ENCODE measurements at places on chromosomes 5 and 9. TPM values are rescaled to one million over a fixed set of nuclear protein-coding genes. Genes with fewer than 3 reads are reported as not detected.

PCDH1 gene
- polyA plus RNA-seq: 37.3 TPM

DIPK1B gene
- polyA plus RNA-seq: 22.6 TPM

CSF1R gene
- 7.5 TPM for polyA plus RNA-seq

PRR16 gene
- polyA plus RNA-seq: 2.4 TPM

ECM2 gene
- 5.5 TPM for polyA plus RNA-seq

DTWD2 gene
- polyA plus RNA-seq: 3.7 TPM

FOXD1 gene
- 2.5 TPM for polyA plus RNA-seq

TMEM215 gene
- not detected for polyA plus RNA-seq

DNA sequence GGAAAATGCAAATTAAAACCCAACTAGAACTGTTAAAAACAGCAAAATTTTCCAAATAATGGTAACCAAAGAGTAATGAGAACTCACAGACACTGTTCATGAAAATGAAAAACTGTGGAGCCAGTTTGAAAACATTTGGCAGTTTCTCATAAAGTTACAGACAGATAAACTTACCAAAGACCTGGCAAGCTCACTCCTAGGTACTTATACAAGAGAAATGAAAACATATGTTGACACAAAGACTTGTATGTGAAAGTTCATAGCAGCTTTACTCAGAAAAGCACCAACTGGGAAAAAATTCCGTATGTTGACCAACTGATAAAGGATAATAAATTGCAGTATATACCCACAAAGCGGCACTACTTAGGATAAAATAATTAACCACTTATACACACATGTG, 10.3 kb downstream of the ZNF782 start:
- no peak for DNase-seq

DNA sequence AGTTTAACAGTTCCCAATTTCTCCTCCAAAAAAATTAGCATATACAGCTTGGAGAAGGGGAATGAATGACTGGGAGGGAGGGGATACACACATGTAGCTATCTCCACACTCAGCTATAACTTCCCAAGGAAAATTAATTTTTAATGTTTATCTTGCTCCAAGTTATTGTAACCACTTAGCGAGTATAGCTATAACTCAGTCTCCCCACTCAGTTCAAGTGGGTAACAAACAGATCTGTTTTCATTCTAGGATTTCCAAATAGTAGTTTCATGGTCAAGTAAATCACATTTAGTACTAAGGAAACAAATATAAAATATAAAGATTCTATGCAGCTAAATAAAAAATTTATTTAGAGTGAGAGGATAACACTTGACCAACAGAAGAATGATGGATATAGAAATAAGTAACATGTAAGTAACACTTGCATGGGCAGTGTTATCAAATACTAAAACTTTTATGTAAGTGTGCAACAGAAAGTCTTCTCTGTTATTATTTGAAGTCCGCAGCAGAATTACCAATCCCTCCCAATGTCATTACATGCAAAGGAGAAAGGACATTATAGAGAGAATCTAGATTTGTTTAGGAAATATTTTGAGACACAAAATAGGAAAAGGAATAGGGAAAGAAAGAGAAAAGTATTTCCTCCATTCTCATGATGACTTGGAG, 10.2 kb upstream of the NFIB start:
- no peak for DNase-seq

DNA sequence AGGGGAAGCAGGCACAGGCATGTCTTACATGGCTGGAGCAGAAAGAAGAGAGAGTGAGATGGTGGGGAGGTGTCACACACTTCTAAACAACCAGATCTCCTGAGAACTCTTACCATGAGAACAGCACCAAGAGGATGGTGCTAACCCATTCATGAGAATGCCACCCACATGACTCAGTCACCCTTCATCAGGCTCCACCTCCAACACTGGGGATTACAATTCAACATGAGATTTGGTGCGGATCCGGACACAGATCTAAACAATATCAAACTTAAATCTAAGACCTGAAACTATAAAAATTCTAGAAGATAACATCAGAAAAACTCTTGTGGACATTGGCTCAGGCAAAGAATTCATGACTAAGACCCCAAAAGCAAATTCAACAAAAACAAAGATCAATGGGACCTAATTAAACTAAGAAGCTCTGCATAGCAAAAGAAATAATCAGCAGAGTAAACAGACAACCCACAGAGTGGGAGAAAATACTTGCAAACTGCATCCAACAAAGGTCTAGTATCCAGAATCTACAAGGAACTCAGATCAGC, 65.4 kb downstream of the SPATA31C2 start:
- no peak for DNase-seq

- DNase-seq: no peak
These were observed 448.0 kb downstream of the SPOCK1 start for GRCh38 chr5:137051161-137051560.

DNA sequence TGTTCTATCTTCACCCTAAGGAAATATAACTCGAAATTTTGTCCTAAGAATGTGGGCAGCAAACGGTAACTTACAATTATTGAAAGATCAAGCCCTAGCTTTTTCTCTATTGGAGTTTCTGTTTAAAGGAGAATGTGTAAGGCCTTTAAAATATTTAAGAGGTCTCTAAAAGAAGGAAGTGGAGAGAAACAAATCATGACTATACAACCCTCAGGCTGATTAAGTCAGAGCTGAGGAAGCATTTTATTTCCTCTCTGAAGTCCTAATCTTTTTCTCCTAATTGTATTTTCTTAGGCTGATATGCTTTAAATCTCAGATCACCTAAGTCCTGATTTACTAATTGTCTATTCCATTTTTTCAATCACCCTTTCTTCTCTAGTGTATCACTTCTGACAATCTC, 1708.8 kb upstream of the C9orf72 start:
- no peak for DNase-seq

DNA sequence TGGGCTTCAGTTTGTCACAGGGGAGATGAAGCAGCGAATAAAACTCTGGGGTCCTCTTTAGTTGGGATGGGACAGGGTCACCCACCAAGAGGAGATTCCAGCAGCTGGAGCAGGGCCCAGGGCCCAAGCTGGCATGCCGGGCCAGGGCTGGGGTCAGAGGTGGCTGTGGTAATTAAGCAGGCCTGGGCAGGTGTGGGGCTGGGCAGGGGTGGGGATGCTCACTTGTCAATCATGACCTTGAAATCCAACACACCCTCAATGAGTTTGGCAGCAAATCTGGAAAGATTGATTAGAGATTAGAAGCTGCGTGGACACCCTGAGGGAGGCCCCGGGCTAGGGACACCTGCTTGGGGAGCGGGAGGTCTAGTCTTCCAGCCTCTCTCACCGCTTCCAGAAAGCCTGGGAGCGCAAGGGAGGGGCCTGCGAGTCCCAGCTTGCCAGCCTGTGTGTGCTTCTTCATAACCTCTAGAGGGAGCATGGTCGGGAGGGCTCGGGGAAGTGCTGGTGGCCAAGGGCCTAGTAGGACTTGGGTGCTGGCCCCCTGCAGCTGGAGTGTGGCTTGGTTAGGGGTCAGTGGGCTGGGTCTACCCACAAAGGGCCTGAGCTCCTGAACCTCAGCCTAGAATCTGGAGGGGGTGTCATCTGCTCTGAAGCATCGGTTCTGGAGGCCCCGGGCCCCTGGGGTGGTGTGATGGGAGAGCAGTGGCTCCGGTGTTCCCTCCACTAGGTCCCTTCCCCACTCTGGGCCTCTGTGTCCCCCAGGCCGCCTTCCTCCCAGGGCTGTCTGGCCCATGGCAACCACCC, 7.6 kb downstream of the CRAT start:
- DNase-seq: peak; percentile 64

- no peak for DNase-seq
These were observed 46.9 kb downstream of the HACD4 start for GRCh38 chr9:20984506-20984905.

DNA sequence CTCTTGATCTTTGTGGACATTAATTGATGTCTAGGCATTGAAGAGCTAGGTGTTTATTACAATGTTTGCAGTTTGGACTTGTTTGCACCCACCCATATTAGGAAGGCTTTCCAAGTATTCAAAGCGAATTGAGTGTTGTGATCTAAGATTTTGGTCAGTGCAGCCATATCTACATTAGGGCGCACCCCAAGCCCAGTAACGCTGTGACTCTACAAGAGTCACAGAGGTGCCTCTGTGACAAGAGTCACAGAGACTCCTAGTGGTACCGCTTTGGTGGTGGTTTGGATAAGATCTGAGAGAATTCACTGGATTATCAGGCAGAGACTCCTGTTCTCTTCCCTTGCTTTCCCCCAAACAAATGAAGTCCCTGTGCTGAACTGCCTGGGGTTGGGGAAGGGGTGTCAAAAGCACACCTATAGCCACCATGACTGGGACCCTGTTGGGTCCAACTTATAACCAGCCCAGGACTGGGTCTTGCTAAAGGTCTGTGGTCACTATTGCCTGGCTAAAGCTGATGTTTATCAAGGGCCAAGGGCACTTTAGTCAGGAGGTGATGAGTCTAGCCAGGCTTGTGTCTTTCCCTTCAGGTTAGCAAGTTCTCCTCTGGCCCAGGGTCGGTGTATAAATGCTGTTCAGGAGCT, 114.1 kb upstream of the RIOK2 start:
- DNase-seq: no peak

GRCh38 chr9:137085920-137086530, 760 bp upstream of the MAN1B1 start:
- peak; percentile 9 for DNase-seq

- no peak for DNase-seq
These were observed 80.3 kb downstream of the OSMR start for GRCh38 chr5:38926121-38926520.

- no peak for DNase-seq
These were observed 24.7 kb upstream of the CTNND2 start for GRCh38 chr5:11928909-11929308.

- no peak for DNase-seq
These were observed 53.4 kb downstream of the COL23A1 start for GRCh38 chr5:178536541-178537466.

DNA sequence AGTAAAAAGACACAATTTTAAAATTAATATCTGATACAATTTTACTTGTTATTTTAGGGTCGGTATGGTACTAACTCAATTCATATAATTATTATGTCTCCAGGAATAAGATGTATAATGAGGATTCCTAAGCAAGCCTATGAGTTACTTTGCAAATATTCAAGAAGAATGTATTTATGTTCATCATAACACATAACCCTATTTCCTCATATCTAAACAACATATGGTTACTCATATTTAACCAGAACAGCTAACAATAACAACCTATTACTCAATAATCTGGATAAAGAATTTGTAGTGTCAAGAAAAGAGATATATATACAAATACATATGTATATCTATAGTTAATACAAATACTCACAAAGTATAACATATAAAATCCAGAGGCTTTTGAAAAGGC, 285.9 kb downstream of the ARL15 start:
- DNase-seq: no peak

GRCh38 chr9:23790351-23791260, 35.4 kb downstream of the ELAVL2 start:
- peak; percentile 9 for DNase-seq

- DNase-seq: no peak
These were observed 448.9 kb downstream of the BNC2 start for GRCh38 chr9:16421532-16421931.

DNA sequence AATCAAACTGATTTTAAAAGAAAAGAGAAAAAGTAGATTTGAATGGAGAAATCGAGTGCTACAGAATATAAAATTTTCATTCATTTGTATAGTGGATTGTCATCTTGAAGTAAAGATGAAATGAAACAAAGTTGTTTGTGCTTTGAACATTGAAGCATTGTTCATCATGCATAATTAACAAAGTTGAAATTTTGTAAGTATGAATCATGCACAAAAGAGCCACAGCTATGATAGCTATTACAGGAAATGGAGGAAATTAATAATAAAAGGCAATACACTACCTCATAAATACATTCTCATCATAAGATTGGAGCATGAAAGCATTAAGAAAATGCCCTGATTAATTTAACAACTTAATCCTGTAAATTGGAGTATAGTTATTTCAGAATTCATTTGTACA, 153.4 kb upstream of the TLX3 start:
- no peak for DNase-seq

DNA sequence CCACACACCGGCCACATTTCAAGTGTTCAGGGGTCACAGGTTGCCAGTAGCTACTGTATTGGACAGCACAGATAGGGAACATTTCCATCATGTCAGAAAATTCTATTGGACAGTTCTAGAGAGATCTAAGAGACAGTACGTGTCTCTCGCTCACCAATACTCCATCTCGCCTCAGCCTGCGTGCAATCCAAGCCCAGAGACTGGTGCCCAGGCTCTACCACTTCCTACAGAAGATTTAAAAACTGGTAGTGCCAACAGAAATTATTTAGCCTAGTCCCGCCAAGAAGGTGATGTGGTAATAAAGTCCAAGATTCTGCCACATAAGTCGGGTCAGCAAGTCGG, 390 bp upstream of the SNX2 start:
- no peak for DNase-seq

- no peak for DNase-seq
These were observed 112.5 kb downstream of the CTNND2 start for GRCh38 chr5:11791792-11792191.

DNA sequence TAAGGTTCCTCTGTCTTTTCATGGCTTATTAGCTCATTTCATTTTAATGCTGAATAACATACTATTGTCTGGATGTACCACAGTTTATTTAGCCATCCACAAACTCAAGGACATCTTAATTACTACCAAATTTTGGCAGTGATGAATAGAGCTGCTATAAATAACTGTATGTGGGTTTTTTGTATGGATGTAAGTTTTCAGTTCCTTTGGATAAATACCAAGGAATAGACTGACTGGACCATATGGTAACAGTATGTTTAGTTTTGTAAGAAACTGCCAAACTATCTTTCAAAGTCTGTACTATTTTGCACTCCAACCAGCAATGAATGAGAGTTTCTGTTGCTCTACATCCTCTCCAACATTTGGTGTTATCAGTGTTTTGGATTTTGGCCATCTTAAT, 38.7 kb downstream of the SCAMP1 start:
- DNase-seq: no peak

GRCh38 chr5:155489949-155490348, 476.4 kb downstream of the KIF4B start:
- DNase-seq: no peak
